ENCODE measurements at places on chromosomes 13 and 19. TPM values are rescaled to one million over a fixed set of nuclear protein-coding genes. Genes with fewer than 3 reads are reported as not detected.

The SERP2 gene
- total RNA-seq: 4.0 TPM

The IGSF23 gene
- not detected for total RNA-seq

The MRPL4 gene
- 127 TPM for total RNA-seq

The CDC42EP5 gene
- 30.4 TPM for total RNA-seq

The SMIM7 gene
- 69.4 TPM for total RNA-seq

The WDR62 gene
- 12.2 TPM for total RNA-seq

The NCR1 gene
- total RNA-seq: not detected

The ZNF317 gene
- 13.4 TPM for total RNA-seq

The CRX gene
- total RNA-seq: not detected

The FCAR gene
- total RNA-seq: not detected

The HCST gene
- not detected for total RNA-seq

The ZNF221 gene
- 1.9 TPM for total RNA-seq

The SSBP4 gene
- 131 TPM for total RNA-seq

The KLHL1 gene
- total RNA-seq: not detected

The NLRP4 gene
- total RNA-seq: not detected

The MYADM gene
- 60.9 TPM for total RNA-seq

The GGN gene
- 2.5 TPM for total RNA-seq

Data from bronchus fibroblast of lung (primary cell).